Hindlimb muscle (tissue), 1 donor: ENCODE measurements at places on chromosomes 12 and 14.

DNA sequence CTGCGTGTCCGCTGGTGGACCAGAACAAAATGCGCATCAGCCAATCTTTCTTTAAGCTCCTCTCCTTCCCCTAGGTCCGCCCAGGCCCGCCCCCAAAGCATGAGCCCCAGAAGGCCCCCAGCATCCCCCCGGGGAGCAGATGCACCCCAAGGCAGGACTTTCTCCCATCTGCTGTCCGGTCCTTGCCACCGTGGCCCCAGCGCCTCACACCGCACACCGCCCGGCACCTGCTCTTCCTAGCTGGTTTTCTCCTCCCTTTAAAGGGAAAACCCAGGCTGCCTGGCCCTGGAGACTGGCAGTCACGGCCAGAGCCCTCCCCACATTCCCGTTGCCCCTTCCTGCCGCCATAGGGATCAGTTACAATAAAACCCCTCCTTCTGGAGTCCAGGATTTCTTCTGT lies 30.2 kb downstream of the RIMBP2 start:
- no peak for DNase-seq

DNA sequence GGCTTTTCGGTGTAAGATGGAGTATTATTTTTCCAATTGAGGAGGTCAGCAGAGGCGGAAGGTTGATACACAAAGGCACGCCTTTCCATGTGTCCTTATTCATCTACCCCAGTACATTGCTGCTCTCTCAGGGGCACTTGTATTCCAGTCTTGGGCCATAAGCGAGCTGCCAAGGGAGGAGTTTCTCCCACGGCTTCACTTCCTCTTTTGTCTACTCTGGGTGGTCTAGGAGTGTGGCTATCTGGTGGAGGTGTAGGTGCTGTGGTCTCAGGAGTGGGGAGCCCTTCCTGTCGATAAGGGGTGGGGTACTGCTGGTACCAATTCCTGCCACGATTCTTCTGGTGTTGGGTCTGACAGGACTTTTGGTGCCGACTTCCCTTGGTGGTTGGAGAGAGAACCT lies 73.4 kb downstream of the GAS2L3 start:
- DNase-seq = no peak

GRCh38 chr12:85711735-85712390 lies 124.3 kb downstream of the RASSF9 start:
- no peak for DNase-seq

GRCh38 chr14:85214471-85214870 lies 315.5 kb upstream of the FLRT2 start:
- no peak for DNase-seq

DNA sequence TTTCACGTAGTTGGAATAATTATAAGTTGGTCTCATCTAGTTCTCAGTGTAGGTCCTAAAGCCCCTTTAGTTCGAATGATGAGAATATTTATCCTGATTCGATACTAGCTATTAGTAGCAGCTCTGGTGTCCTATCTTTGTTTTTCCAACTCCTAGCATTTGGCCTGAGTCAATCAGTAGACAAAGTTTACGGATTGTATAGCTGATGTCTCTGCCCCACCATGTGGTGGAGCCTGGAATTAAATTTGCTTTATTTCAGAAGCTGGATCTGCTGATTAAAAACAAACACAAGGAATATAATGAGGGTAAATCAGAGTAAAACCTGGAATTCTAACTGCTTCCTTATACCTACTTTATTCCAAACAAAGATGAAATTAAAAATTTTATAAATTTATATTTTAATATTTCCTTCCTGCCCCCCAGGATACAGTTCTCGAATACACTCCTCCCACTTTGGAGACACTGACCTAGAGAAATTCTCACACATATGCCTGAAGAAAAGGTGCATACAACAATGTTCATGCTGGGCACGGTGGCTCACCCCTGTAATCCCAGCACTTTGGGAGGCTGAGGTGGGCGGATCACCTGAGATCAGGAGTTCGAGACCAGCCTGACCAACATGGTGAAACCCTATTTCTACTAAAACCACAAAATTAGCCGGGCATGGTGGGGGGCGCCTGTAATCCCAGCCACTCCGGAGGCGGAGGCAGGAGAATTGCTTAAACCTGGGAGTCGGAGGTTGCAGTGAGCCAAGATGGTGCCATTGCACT lies 7.6 kb upstream of the BRMS1L start:
- peak; percentile 23 for DNase-seq

DNA sequence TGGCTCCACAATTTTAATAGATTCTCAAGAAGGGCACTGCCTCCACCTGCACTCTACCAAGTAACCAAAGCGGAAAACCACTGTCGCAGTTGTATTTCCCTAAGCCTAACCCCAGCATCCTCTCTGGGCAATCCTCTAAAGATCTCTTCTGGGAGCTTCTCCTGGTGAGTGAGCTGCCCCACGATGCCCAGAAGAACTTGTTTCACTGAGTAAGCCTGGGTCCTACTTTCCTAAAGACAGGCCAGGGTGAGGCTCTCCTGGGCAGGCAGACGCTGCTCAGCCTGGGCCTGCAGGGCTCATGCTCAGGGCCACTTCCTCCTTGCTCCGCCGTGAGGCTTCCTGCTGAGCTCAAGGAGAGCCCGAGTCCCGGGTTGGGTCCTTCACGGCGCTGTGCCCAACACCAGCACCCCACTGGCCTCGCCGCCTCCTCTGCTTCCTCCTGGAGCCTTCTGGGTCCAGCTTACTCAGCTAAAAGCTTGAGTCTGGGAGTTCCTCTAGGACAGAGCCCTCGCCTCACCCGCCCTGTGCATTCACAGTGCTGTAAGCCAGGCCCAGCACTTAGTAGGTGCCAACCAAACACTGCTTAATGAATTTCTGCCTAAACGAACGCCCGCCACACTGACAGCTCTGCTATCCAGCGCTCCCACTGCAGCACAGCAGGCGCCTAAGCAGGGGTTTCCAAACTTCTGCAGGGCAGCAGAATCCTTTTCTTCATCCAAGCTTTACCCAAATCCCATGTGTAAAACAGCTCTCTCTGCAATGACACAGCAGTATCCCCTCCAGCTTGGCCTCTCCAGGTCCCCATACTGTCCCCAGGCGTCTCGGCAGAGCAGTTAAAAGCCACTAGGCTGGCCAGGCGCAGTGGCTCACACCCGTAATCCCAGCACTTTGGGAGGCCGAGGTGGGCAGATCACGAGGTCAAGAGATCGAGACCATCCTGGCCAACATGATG lies 5.7 kb downstream of the RAB35 start:
- no peak for DNase-seq

- DNase-seq = no peak
These were observed 389.6 kb downstream of the PAWR start for GRCh38 chr12:79301181-79301580.

DNA sequence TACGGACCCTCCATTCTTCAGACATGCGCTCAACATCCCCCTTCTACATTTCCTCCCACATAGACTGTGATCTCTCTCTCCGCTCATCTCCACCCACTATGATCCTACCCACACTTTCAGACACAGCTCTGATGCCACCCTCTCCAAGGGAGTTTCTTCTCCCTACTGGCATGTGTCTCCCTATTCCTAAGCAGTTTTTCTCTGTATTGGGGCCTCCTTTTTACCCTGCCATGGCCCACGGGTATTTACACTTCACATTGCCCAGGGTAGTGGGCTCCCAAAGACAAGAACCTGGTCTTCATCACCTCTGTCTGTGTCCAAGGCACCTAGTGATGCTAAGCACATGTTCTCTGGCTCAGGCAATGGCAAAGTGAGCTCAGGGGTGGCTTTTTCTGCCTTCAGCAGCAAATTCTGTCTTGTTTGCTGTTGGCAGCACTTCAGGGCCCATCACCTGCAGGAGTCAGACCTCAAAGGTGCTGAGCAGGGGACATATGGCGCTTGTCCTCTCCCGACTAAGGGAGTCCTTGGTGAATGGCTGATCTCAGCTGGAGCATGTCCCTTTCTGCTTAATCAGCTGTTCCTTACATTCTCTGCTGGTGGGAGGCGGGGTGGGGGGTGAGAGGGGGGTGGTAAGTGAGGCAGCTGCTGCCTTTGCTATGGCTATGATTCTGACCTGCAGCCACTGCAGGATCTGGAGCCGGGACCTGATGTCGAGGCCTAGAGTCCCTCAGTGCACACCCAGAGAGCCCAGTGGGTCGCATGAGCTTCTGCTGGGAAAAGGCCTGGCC lies 256.8 kb downstream of the PCNX1 start:
- DNase-seq = no peak

- DNase-seq = peak; percentile 90
These were observed 39.6 kb downstream of the CCDC85C start for GRCh38 chr14:99564256-99564925.

GRCh38 chr12:25328072-25328712 lies 77.5 kb upstream of the KRAS start:
- DNase-seq = no peak

GRCh38 chr12:123344086-123344485 lies 20.6 kb downstream of the SBNO1 start:
- no peak for DNase-seq

DNA sequence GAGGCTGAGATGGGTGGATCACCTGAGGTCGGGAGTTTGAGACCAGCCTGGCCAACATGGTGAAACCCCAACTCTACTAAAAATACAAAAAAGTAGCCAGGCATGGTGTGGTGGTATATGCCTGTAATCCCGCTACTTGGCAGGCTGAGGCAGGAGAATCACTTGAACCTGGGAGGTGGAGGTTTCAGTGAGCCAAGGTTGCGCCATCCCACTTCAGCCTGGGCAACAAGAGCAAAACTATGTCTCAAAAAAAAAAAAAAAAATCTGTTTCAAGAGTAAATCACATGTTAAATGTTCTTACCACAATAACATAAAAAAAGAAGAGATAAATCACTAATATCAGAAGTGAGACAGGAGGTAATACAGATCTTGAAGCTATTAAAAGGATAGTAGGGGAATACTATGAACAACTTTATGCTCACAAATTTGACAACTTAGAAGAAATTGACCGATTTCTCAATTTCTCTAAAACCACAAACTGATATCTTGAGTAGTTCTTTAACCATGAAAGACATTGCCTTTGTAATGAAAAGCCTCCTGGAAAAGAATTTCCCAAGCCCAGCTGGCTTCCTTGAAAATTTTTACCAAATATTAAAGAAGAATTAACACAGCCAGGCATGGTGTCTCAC lies 37.7 kb downstream of the TAOK3 start:
- no peak for DNase-seq

- peak; percentile 87 for DNase-seq
These were observed 39.8 kb downstream of the ELK3 start for GRCh38 chr12:96233939-96234461.

GRCh38 chr14:52609445-52610044 lies 56.9 kb downstream of the GPR137C start:
- no peak for DNase-seq

DNA sequence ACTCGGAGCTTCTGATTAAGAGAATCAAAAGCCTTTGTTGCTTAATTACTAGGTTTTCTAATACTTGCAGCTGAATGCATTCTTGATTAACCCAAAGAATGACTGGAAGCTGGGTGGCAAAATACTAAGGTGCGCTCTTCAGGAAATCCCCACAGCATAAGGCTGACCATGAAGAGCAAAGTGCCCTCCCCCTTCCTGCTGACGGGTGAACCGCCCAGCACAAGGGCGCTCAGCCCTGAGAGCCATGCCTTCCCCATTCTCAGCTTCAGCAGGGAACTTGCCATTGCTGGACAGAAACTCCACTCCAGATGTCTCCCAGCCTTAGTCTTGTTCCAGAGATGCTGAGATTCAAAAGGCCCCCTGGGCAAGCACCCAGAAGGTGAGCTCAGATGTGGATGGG lies 27.2 kb upstream of the FBRSL1 start:
- no peak for DNase-seq
